Activated CD8-positive, alpha-beta memory T cell treated with anti-CD3 and anti-CD28 coated beads for 4 hours (primary cell): ENCODE measurements at places on chromosomes 7 and 10.

GRCh38 chr10:4525103-4525502 is 300.9 kb upstream of the AKR1E2 start:
- DNase-seq = no peak

DNA sequence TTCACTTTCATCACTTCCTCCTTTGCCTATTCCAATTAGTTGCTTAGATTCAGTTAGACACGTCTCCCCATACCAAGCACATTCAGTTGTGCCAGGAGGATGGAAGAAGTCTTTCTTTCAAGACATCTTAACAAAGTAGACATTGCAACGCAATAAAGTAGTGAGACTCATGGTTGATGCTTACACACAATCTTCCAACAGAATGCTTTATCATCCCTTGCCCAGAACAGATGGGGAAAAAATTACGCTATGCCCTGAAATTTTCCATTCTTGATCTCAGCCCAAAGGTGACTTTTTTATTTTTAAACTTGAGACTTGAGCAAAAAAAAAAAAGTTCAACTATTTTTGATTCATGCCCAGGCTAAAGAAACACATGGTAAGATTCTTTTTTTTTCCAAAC is 74.9 kb downstream of the KCNMA1 start:
- no peak for DNase-seq

DNA sequence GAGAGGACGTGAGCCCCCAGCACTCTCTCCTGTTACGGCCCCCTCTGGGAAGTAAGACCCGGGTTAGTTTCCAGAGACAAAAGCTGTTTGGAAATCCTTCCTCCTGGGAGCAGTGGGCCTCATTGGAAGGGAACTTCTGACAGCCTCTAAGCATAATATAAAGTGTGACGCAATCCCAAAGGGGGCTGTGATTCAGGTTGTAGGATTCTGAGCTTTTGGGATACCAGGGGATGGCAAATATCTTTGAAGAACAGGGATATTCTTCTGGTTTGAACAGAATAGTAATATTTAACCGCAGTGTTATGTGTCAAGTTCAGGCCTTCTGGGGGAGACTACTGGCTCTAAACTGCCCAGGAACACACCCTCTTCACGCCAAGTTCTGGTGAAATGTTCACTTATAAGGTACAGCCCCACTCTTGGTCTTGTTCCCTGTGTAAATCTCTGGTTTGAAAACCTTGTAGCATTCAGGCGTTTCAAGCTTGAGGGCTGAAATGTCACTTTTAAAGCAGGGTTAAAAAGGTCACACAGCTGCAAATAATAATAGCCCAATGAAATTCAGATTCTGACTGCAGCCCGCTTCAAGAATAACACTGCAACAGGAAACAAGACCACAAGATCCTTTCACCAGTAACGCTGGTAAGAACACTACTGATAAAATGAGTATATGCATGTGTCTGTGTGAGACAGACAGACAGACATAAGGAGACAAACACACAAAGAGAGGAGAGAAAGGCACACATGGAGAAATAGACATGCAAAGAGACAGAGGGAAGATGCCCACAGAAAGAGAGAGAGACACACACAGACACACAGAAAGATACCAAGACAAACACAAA is 69.0 kb downstream of the CREB5 start:
- DNase-seq = no peak

DNA sequence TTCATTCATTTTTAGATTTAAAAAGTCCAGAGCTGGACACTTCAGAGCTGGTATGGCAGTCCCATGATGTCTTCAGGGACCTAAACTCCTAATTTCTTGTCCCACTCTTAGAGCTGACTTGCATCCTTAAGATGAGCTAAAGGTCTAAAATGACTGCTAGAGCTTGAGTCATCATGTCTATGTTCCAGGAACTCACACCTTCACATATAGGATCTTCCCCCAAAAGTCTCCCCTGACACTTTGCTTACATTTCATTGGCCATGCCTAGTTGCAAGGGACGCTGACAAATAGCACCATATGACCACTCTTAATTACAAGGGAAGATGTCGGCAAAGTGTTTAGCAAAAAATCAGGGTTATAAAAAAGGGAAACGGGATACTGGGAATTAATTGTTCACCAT is 10.4 kb upstream of the AOAH start:
- DNase-seq = no peak

GRCh38 chr7:78768859-78769258 is 684.6 kb downstream of the MAGI2 start:
- no peak for DNase-seq

- no peak for DNase-seq
Measured at GRCh38 chr7:4202154-4202736, 479.9 kb upstream of the FOXK1 start.

DNA sequence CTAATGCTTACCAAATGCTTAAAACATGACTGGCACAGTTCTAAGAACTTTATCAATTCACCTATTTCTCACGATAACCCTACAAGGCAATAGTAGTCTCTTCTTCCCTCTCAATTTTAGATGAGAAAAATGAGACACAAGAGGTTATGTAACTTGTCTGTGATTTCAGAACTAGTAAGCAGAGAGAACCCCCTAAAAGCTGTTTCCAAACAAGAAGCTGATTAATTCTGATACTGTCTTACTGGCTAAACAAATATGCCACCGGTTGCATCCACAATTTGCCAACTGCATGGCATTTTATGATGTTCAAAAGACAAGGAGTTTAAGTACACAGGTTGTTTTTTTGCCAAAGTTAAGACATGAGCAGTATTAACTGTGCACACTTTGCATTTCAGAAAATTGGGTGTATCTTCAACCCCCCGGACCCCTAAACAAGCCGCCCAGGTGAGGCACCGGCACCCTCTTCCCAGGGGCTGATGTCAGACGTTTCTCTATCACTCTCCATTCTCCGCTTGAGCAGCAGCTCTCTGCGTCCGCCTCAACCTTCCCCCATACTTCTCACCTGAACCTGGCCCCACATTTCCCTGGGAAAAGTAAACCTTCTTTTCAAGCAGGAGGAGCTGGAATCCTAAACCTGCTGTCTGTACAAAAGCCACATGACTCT is 21.7 kb downstream of the RSU1 start:
- no peak for DNase-seq

DNA sequence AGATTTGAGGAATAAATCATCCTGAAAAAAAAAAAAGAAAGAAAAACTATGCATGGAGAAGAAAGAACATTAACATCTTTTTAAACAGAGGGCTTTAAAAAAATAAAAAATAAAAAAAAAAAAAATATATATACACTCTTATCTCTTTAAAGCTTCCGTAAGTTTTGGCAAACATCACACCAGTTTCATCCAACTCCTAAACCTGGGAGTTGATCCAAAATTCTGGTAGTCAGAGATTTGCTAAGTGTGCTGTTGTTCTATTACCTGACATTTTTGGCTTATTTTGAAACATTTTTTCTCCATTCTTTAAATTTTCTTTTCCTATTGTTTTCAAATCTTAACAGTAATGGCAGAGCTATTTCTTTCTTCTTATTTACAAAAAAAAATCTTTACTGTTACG is 273.1 kb downstream of the AGMO start:
- no peak for DNase-seq

GRCh38 chr10:8453587-8453986 is 399.1 kb downstream of the GATA3 start:
- no peak for DNase-seq

- DNase-seq = no peak
Measured at GRCh38 chr7:20601121-20601520, 14.3 kb upstream of the ABCB5 start.

DNA sequence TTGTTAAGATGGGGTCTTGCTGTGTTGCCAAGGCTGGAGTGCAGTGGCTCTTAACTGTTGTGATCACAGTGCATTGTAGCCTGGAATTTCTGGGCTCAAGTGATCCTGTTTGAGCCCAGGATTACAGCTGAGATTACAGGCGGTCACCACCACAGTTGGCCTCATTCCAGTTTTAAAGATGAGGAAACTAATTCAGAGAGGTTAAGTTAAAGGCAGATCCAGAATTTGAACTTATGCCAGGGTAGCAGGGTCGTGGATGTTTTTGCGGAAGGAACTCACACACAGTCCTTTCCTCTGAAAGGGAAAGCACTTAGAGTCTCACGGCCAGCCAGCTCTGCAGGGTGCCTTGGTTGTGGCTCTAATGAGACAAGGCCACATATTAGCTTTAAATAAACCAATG is 84.7 kb downstream of the MMRN2 start:
- no peak for DNase-seq

- no peak for DNase-seq
Measured at GRCh38 chr10:91076991-91077548, 143.4 kb upstream of the PCGF5 start.

DNA sequence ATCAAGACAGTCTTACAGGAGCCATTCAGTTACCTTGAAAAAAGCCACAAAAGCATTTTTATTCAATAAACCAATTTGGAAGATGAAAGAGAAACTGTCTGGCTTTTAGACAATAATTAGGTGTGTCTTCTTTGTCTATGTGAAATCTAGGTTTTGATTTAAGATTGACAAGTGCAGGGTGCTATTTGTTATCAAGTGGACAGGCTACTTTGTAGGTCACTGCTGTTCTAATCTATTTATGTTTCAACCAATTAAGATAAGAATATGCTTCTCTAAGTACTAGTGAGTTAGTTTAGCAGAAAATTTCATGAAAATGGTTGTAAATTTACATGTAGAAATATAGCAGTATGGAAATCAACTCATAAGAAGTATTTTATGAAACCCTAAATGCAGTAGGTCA is 177.5 kb downstream of the CACNA2D1 start:
- no peak for DNase-seq

DNA sequence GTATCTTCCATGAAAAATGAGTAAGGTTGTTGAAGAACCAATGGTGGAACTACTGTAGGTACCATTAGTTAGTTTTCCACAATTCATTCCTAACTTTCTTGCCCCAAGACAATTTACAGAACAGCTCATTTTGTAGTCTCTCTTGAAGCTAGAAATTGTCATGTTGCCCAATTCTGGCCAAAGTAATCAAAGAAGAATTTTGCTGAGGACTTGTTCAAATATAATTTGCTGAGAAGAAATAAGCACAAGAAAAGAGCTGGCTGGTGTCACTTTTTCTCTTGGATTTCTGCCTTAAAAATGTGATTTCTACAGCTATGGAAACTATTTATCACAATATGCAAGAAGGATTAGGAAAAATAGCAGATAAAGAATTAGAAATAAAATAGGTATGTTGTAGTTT is 199.2 kb upstream of the SEMA3A start:
- DNase-seq = no peak

- DNase-seq = no peak
Measured at GRCh38 chr7:77244222-77244934, 44.8 kb upstream of the FGL2 start.

DNA sequence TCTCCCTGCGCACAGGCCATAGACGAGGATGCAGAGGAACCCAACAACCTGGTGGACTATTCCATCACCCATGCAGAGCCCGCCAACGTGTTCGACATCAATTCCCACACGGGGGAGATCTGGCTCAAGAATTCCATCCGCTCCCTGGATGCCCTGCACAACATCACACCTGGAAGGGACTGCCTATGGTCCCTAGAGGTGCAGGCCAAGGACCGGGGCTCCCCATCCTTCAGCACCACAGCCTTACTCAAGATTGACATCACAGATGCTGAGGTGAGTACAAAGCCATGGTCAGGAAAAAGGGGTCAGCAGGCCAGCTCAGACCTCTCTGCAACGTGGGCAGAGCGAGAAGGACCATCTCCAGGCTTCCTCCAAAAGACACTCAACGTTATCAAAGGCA is 12.3 kb downstream of the LRIT2 start:
- no peak for DNase-seq

DNA sequence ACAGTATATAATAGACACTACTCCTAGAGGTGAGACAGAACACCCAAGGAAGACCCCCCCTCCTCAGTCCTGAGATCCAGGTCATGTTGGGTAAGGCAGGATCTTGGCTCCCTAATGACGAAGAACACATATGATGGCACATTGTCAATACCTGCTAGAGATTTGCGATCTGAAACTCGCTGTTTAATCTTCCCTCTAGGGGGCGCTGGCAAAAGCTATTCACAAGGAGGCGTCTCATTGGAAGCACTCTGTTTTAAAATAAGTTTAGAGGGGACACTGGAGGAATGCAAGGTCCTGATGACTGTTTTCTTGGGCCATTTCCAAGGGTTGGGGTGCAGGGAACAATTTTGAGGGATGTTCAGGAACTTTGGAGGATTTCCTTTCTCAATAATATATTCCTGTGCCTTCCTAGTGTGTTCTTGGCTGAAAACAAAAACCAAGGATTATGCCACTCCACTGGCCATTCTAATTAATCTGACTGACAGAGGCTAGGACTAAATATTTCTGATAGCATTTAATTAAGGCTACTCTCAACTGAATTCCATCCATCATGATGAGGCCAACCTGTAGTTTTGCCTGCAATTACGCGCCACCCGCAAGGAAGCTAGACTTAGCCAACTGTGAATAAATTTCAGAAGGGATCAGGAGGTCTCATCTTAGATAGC is 1013.8 kb upstream of the MBL2 start:
- no peak for DNase-seq

DNA sequence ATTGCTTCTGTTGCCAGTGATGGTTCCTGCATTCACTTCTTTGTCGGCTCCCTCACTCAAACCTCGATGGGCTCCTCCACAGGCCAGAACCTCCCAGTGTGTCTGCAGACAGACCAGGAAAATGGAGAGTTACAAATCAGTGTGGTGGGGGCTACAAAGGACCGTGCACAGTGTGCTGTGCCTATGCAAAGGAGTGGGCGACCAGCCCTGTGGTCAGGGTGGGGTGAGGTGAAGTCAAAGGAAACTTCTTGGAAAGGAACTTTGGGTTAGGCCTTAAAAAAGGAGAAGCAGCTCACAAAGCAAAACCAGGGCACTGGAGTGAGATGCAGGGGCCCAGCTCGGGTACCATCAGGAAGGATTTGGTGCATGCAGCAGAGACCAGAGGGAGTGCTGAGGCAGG is 304.3 kb upstream of the ZMIZ1 start:
- no peak for DNase-seq

DNA sequence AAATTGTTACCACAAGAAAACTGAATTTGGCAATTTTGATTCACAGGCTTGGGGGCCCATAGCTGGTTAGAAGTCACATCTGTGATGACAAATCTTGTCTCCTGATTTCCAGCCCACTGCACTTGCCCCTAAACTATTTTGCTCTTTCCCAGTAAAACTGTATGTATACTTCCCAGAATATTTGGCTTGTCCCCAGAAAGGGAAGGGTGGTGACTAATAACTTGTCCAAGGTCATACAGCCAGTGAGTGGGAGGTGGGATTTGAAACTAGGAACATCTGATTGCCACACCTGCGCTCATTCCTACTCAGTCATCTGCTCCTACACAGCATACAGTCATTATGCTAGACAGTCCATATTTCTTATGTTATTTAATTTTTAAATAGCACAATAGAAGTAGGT is 304.5 kb downstream of the SDHAF3 start:
- no peak for DNase-seq

- no peak for DNase-seq
Measured at GRCh38 chr7:6164010-6164409, 108.4 kb downstream of the CYTH3 start.

- DNase-seq = no peak
Measured at GRCh38 chr10:109740436-109740835, 182.9 kb downstream of the XPNPEP1 start.

GRCh38 chr10:58894929-58895328 is 281.5 kb upstream of the PHYHIPL start:
- no peak for DNase-seq

GRCh38 chr7:158284617-158285382 is 302.8 kb downstream of the PTPRN2 start:
- no peak for DNase-seq

GRCh38 chr10:24906372-24906771 is 46.0 kb downstream of the PRTFDC1 start:
- DNase-seq = no peak
